ENCODE measurements at places on chromosomes 4 and X.

- DNase-seq = no peak
These were observed 220.8 kb downstream of the SPANXN3 start for GRCh38 chrX:143296521-143296920.

DNA sequence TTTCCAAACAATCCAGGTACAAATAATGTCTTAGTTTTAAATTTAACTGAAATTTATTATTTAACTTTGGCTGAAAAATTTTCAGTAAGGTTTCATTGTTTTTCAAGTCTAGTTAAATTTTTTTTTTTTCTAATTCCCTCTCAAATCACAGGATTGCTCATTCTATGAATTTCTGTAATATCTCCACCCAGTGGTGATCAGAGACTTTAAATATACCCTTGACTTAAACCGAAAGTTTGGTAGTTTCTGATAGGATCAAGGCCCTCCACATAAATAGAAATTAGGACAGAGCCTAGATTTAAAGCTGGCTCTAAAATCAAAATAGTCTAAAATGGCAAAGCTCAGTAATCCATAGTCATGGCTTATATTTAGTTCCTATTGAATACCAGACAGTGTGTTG lies 175.4 kb downstream of the TBCK start:
- no peak for DNase-seq

GRCh38 chr4:150164055-150164454 lies 85.8 kb downstream of the DCLK2 start:
- no peak for DNase-seq

DNA sequence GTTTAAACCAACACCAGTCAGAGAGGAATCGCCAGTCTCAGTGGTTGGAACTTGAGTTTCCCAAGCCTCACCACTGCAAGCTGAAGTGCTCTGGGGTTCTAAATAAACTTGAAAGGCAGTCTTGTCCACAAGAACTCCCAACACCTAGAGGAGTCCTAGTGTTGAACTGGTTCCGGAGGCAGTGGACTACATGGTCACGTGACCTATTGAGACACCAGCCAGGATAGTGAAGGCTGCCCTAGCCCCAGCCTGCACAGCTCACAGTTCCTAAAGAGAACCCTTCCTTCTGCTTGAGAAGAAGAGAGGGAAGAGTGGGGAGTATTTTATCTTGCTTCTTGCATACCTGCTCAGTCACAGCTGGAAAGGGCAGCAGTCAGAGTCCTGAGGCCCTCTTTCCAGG lies 1012.7 kb upstream of the ADGRL3 start:
- DNase-seq = no peak

- no peak for DNase-seq
These were observed 150.1 kb downstream of the DIPK2B start for GRCh38 chrX:45050558-45050957.

DNA sequence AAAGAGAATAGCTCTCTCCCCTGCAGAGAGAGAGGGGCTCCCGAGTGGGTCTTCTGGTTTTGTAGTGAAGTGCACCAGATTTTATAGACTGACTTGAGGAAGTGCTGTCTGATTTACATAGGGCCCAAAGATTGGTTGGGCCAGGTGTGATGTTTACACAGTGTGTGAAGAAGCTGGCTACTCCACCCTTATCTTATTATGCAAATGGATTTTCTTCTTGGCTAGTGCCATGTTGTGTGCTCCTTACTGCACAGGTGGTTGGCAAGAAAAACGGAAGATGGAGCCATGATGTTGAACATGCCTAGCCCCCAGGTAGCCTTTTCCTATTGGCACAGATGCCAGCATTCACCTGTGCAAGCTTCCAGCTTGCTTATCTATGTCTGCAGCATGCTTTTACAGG lies 112.4 kb upstream of the ARHGAP24 start:
- no peak for DNase-seq

GRCh38 chr4:153651587-153651986 lies 32.5 kb upstream of the TLR2 start:
- DNase-seq = no peak

GRCh38 chr4:180694875-180695274 lies 1548.3 kb upstream of the TENM3 start:
- DNase-seq = no peak
